ENCODE measurements at places on chromosomes 3 and 15. TPM values are rescaled to one million over a fixed set of nuclear protein-coding genes. Genes with fewer than 3 reads are reported as not detected.

The MASP1 gene
- 2.0 TPM for total RNA-seq

The CCR2 gene
- 2.0 TPM for total RNA-seq

The SAMMSON gene
- total RNA-seq = 3.1 TPM

The GMNC gene
- total RNA-seq = not detected

The ZNF80 gene
- total RNA-seq = not detected

The ISLR2 gene
- 1.5 TPM for total RNA-seq

The ARGFX gene
- total RNA-seq = not detected

The CCRL2 gene
- total RNA-seq = 1.3 TPM

The GABPB1 gene
- 13.3 TPM for total RNA-seq

The GPR62 gene
- total RNA-seq = not detected

The DPPA2 gene
- total RNA-seq = not detected

The FAM81A gene
- 15.5 TPM for total RNA-seq

The TTLL13 gene
- not detected for total RNA-seq

The PTPRG gene
- 117 TPM for total RNA-seq

The GPR87 gene
- not detected for total RNA-seq

The ERICH6 gene
- not detected for total RNA-seq

The PLOD2 gene
- 17.9 TPM for total RNA-seq

The CYFIP1 gene
- 98.6 TPM for total RNA-seq

The DCLK3 gene
- total RNA-seq = 15.0 TPM

The AHSG gene
- not detected for total RNA-seq
